ENCODE measurements at places on chromosomes 16 and 17.

- no peak for DNase-seq
Measured at GRCh38 chr16:50422926-50423325, 54.1 kb upstream of the BRD7 start.

DNA sequence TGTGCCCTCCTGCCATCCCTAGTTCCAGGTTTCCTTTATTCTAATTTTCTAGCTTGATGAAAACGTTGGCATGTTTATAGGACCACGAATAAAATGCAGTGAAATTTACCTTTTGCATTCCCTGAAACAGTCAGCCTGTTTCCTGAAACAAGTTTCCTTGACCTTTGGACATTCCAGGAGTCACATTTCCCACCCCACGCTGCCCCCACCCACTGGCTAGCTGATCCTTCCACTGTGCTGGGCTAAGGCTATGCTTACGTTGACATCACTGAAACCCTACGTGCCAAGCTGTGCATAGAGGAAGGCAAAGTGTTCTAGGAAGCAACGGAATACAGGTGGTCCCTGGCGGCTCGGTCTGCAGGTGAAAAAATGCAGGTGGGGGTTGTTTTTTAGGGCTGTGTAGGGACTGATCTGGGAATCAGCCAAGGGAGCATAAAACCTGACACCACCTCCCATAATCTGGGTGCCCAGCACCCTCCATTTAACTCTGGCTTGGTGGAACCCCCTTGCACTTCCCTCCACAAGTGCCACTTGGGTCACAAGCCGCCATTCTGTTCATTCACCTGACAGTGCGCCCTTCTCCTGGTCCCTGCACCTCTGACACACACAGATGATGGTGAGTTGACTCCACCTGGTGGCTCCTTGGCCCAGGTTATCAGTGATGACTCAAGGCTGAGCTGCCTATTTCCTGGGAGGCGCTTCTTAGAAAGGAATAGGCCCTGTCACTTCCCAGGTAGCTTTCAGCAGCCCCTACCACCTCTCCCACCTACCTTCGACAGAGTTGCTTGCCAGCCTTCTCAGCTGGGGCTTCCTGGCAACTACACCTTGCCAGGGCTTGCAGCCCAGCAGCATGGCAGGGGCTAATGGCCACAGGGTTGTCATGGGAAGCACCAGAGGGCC lies 83.7 kb downstream of the N4BP1 start:
- no peak for DNase-seq

DNA sequence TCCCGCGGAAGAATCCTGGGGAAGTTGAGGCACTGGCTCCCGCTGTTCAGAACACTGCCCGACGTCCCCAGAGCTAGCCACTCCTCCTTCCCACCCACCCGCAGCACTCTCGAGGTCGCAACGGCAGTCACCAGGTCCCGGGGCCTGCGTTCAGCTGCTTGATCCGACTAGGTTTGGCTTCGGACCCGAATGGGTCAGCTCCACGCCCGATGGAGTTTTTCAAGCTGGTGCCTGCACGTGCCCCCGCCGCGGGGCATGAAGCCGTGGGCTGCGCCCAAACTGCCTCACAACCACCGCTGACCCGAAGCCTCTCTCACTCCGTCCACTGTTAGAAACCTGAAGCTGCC lies 12.4 kb upstream of the ODF4 start:
- no peak for DNase-seq

DNA sequence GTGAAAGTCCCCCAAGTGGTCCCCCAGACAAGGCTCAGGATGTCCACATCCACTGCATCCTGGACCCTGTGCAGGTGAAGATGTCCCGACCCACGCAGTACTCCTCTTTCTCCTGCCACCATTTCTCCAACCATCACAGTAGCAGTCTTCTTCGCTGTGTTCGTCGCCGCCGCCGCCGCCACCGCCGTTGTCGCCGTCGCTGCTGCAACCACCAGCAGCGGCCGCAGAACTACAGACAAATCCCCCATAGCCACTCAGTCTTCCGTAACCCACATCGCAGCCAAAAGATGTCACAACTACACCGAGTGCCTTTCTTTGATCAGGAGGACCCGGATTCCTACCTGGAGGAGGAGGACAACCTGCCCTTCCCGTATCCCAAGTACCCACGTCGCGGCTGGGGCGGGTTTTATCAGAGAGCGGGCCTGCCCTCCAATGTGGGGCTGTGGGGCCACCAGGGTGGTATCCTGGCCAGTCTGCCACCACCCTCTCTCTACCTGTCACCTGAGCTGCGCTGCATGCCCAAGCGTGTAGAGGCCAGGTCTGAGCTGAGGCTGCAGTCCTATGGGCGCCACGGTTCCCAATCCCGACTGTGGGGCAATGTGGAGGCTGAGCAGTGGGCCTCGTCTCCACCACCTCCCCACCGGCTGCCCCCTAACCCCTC lies 917 bp downstream of the SPEM2 start:
- no peak for DNase-seq

DNA sequence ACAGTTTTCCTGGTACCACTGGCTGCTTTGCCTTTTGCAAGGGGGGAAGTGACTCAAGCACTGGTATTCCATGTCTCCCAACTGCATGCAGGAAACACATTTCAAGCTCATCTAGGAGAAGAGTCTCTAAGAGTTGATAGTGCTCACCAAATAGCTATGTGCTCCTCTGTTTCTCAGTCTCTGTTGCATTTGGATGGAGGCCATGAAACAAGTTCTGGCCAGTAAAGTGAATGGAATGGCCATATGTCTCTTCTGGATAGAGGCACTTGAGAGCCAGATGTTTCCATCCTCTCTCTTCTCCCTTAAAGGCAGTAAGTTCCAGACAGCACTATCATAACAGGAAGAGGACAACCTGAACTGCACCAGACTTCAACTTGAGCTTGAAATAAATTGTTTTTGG lies 60.6 kb downstream of the C16orf82 start:
- DNase-seq = no peak

DNA sequence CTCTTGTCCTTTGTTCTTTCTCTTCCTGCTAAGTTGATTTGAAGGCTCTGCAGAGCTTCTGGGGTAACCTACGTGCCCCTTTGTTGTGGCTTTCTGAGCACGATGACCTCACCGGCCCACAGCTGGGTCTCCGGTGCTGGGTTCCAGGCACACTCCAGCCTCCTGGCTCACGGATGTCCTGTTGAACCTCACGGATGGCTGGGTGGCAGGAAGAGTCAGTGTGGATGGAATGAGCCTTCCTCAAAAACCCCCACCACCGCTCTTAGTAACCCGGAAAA lies 116.0 kb downstream of the SOCS1 start:
- DNase-seq = no peak

GRCh38 chr16:89373355-89374110 lies 116.8 kb downstream of the ANKRD11 start:
- no peak for DNase-seq

DNA sequence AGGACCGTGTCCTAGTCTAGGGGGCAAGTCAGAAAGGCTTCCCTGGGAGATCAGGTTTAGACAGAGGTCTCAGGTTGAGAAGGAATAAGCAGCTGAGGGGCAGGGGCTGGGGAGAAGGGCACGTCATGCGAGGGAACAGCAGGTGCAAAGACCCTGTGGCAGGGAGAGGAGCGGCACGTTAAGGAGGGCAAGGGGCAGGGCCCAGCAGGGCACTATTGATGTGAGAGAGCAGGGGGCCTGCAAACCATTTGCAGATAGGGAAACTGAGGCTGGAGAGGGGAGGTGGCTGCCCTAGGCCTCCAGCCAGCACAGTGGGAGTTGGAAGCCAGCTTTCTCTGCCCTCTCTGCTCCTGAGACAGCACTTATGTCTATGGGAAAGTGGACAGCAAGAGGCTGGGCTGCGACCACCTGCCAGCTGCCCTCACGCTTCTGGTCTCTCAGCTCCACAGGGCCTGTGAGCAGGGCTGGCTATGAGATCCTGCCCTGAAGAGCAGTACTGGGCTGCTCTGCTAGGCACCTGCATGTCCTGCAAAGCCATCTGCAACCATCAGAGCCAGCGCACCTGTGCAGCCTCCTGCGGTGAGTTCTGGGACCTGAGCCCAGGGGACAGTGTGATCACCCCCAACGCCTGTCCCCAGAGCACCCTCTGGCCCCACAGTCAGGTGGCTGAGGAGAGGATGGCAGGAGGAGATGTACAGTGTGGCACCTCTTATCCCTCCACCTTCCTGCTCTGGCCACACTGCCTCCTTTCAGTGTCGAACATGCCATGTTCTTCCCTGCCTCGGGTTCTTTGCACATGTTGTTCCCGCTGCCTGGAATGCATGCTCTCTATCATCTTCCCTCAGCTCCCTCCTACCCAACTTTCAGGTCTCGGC lies 61.5 kb downstream of the USP22 start:
- peak; percentile 44 for DNase-seq

DNA sequence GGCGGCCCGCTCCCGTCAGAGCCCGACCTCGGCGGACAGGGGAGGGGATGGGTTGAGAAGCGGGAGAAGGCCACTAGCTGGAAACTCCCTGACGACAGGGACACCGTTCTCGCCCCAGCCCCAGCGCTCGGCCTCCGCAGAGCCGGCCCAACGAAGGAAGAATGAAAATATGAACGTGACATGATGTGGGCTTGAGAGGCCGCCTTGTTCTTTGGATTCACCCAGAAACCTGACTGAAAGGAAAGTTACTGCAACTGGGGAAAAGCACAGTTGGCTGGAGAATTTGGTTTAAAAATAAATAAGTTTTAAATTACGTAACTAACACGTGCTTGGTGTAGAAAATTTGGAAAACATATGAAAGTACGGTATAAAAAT lies 21.1 kb downstream of the NPTX1 start:
- no peak for DNase-seq

GRCh38 chr17:14204084-14204483 lies 32.6 kb downstream of the CDRT15 start:
- DNase-seq = no peak

GRCh38 chr16:86294535-86295196 lies 215.7 kb upstream of the FOXF1 start:
- peak; percentile 51 for DNase-seq

GRCh38 chr16:53945996-53946395 lies 242.0 kb downstream of the FTO start:
- no peak for DNase-seq

DNA sequence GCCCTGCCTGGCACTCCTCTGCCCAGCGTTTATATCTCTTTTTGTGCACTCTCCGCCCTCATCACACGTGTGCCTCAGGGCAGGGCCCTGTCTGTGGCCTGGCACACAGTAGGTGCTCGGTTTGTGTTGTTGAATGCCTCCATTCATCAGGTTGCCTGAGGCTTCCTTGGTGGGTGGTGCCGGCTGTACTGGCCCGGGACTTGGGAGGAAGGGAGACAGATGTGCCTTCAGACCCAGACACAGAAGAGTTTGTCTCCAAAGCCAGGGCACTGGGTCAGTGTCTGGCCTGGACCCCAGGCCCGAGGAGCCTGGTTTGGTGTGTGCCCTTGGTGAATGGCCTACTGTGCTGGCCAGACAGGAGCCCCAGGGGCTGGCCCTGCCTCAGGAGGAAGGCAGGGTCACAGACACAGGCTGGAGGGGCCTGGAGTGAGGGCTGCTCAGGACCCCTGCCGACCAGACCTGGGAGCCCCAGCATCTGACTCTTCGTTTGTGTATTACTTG lies 71.6 kb downstream of the RAI1 start:
- no peak for DNase-seq

DNA sequence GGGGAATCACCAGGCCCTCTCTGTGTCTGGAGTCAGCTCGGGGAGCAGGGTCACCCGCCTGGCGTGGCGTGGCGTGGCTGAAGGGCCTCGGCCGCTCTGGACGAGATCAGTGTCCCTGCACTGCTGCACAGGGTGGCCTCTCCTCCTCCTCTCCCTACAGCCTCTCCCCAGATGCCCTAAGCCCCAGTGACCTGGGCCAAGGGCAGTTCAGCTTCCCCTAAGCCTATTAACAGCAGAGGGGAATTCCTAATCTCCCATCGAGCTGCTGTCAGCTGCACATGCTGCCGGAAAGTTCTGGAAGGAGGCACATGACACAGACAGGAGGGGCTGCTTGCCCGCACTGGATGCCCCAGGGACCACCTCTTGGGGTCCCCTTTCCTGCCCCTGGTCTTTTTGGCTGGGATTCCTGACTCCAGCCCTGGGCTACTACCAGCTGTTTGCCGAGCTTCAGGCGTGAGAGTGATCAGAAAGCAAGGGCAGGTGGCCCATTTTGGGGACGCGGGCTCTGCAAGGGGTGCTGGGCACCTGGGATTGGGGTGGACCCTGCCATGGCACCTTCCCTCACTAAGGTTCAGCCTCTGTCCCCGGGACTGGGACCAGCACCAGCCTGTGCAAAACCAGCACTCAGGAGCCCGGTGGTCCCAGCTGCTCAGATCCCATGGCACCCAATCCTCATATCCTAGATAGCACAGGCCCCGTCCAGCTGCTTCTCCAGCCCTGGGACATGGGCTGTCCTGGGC lies 794 bp downstream of the PDE6G start:
- DNase-seq = no peak

DNA sequence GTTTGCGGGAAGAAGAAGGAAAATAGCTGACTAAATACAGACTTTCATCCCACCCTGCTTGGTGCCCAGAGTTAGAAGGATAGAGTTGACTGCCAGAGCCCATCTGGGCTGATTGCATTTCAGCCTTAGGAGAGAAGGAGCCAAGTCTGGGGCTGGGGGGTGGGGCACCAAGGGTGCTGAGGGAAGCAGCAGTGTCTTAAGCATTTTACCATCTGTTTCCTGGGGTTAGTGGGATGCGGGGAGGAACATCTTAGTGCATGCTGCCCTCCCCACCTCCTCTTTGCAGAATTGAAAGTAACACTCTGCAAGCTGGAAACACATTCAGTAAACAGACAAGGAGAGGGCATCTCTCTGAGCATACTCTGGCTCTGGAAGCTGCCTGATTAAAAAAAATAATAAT lies 1.5 kb upstream of the ARL5C start:
- DNase-seq = no peak

- no peak for DNase-seq
Measured at GRCh38 chr16:66952430-66953110, 8.5 kb upstream of the CES3 start.

GRCh38 chr16:83810901-83811300 lies 3.1 kb downstream of the HSBP1 start:
- DNase-seq = no peak

DNA sequence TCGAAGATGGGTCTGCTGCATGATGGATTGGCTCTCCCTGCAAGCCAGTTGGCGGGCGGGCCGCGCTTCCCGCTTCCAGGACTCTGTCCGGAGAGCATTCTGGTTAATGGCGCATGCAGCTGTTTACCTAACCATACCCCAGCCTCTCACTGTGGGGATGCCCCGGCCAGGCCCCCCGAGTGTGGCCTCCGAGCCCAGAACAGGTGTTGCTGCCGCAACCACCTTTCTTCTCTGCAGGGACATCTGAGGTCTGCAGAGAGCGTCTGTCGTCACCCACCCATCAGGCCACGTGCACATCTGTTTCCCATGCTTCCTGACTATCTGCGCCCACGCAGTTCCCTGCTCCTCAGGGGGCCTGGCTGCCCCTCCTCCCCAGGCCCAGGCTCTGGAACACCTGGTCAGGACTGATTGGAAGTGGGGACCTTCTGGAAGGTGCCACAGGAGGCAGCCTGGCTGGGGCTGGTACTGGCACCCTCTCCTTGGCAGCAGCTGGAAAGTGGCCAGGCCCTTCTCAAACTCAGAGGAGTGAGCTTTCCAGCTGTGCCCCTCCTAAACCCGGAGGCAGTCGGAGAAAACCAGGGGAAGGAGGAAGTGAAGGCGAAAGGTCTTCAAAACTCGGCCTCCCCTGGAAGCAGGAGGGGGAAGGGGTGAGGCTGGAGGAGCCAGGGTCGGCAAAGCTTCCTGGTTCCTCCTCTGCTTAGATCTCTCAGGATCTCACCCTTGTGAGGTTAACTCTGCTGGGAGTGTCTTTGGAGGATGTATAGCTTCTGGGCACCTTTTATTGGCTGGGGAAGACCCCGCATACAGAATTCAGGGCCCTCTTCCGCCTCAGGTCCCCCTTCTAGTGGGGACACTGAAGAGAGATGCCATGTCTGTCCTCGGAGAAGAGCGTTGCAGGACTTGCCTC lies 64.5 kb upstream of the CIBAR2 start:
- DNase-seq = no peak
